Kidney (tissue), 22 donors: ENCODE measurements at places on chromosomes 4 and X.
A peak's percentile ranks its signal among the peaks of the same experiment; 100 is the strongest.

- DNase-seq: no peak
These were observed 147.2 kb upstream of the RBPJ start for GRCh38 chr4:26173619-26174018.

DNA sequence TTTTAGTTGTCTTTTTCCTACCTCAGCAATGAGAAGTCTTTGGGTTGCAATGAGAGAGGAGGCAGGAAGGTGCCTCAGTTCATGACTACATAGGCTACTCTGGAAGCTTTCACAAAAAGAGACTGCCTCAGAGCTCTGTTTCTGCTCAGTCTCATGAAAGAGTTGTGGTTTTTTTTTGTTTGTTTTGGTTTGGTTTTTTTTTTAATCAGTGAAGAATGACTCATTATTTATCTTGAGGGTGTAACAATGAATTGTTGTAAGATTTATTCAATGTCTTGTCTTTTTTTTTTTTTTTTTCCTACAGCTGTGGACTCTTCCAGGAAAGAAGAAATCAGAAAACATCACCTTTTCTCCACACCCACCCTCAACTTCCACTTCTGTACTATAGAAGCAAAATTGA lies 67.5 kb upstream of the CXCL13 start:
- DNase-seq: no peak

DNA sequence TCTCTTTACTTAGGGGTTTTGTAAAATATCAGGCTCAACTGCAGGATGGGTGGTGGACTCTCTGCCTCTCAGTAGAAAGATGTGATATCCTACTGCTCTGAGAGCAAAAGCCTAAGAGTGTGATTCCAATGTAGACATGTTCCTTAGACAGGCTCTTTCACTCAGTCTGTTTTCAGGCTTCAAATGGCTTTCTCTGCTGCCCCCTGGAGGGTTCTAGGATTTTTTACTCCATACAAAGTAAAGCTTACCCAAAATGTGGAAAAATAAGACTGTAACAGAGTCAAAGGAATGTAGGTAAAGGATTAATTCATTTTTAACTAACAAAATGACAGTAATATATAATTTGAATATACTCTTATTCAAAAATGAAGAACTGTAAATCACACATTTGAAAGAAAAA lies 32.1 kb downstream of the ZGRF1 start:
- peak; percentile 61 for DNase-seq

DNA sequence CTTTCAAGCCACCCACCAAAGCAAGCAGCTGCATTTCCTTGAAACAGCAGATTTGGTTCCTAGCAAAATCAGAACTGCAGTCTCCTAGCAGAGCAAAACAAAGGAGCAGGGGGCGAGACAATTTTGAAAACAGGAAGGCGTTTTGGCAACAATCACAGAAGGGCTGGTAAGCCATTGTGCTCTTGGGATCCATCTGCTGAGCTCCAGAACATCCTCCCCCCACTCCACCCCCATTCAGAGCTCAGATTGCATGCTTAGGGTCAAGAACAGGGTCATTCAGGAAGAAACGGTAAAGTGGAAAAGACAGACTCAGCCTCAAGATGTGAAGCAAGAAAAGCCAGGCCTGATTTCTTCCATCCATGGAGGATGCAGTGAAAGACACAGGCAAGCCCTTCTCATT lies 7.6 kb upstream of the PCDH19 start:
- peak; percentile 37 for DNase-seq

DNA sequence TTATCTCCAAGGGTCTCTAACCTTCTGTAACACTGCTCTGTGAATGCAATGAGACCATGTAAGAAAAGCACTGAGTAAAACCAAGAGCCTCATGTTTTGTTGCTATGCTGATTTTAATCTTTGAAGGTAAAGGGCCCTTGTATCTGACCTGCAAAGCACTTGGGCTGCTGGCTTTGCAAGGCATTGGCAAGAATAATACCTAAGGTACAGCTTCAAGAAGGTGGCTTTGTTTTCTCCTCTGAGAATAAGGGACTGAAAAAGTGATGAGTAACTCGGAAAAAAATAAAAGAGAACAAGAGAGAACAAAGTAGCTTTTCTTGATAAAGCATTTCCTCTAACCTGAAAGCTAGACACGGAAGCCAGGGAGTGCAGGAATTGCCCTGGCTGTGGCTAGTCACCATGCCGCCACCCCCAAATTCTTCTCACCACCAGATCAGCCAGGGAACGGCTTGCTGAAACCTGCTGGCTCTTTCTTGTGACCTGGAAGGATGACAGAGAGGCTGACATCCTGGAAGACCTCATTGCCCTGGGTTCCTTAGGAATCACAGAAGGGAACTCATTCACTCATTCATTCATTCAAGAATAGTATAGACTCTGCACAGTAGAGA lies 41.8 kb upstream of the HS3ST1 start:
- DNase-seq: no peak

- DNase-seq: no peak
These were observed 13.1 kb upstream of the SULT1B1 start for GRCh38 chr4:69773484-69773883.

GRCh38 chrX:95640226-95640625 lies 1044.4 kb upstream of the DIAPH2 start:
- no peak for DNase-seq

GRCh38 chr4:99301376-99302164 lies 10.8 kb upstream of the ADH1A start:
- no peak for DNase-seq

- no peak for DNase-seq
These were observed 206.1 kb upstream of the NEIL3 start for GRCh38 chr4:177103619-177104018.

- no peak for DNase-seq
These were observed 91.6 kb downstream of the FUNDC1 start for GRCh38 chrX:44451056-44451455.

- DNase-seq: no peak
These were observed 4.4 kb downstream of the KLF3 start for GRCh38 chr4:38668203-38668971.

DNA sequence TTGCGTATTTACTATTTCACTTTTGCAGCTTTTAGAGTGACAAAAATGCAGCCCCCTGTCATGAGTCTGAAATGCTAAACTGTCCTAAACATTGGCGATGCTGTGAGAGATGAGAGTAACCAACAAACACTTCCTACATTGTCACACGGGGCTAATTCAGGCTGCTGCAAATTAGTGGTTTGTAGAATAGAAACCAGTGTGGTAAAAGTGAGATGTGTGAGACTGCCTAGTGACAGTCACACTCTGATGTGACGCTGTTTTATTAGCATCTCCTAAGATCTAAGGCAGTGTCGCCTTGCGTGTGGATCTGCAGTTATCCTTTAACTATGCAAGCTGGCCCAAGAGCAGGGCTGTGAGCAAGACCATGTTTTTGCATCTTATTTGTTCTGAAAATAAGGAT lies 800.2 kb upstream of the TENM3 start:
- no peak for DNase-seq

GRCh38 chrX:41095908-41096307 lies 10.7 kb downstream of the USP9X start:
- DNase-seq: no peak

GRCh38 chr4:84814094-84814750 lies 152.3 kb downstream of the WDFY3 start:
- DNase-seq: no peak

DNA sequence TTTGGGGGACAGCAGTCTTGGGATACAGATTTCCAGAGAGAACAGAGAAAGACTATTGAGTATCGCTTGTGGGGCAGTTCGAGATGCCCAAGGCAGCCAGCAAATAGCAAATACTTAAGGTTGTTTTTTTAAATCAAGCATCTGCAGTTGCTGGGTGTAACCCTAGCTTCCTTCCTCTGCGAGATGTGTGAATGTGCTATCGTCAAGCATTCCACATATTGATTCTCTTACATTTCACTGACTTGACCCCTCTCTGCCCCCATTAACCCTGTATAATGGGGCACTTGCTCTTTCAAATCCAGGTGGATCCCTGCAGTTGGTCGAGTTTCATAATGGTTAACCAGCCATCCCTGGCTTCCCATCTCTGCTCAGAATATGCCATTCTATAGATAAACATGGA lies 23.5 kb downstream of the KCNE5 start:
- no peak for DNase-seq
